Activated CD4-positive, CD25-positive, alpha-beta regulatory T cell treated with anti-CD3 and anti-CD28 coated beads, Interleukin-2, amount 50 U/mL, for 24 hours (primary cell): ENCODE measurements at places on chromosomes 2 and 18.

DNA sequence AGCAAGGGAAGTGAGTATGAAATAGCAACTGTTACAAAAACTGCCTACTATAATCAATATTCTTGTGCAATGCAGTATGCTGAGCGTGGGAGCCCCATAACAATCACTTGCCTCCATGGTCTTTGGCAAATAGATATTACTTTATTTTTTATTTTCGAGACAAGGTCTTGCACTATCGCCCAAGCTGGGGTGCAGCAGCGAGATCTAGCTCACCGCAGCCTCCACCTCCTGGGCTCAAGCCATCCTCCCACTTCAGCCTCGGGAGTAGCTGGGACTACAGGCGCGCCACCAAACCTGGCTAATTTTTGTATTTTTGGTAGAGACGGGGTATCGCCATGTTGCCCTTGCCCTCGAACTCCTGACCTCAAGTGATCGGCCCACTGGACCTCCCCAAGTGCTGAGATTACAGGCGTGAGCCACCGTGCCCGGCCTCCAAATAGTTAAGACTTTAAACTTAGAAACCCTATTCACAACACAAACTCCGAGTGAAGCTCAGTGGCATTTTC, 1.2 kb upstream of the CCNT2 start:
- ATAC-seq: no peak

- ATAC-seq: no peak
These were observed 820.0 kb downstream of the CPS1 start for GRCh38 chr2:211376410-211376809.

GRCh38 chr2:18719978-18720775, 130.8 kb upstream of the NT5C1B start:
- no peak for ATAC-seq

- ATAC-seq: no peak
These were observed 145.1 kb downstream of the CDC42EP3 start for GRCh38 chr2:37526323-37526722.

DNA sequence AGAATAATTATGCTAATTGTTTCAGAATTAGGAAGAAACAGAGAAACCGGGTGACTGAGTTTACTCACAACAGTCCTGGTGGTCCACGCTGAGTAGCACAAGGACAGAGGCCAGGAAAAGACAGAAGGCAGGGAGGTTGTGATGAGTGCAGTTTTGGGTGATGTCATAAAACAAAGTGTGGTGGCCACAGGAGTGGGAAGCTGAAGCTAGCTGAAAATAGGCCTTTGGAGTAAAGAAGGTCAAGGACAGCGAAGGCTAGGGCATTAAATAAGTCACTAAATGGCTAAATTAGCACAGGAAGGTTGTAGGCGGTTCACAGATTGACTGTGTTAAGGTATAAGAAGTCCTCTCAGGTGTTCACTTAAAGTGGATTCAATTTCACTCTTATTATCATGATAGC, 120.9 kb upstream of the TTN start:
- no peak for ATAC-seq

GRCh38 chr18:35029770-35030169, 11.4 kb upstream of the MAPRE2 start:
- ATAC-seq: peak; percentile 79
